ENCODE measurements at places on chromosomes 13 and 19. TPM values are rescaled to one million over a fixed set of nuclear protein-coding genes. Genes with fewer than 3 reads are reported as not detected.

DNA sequence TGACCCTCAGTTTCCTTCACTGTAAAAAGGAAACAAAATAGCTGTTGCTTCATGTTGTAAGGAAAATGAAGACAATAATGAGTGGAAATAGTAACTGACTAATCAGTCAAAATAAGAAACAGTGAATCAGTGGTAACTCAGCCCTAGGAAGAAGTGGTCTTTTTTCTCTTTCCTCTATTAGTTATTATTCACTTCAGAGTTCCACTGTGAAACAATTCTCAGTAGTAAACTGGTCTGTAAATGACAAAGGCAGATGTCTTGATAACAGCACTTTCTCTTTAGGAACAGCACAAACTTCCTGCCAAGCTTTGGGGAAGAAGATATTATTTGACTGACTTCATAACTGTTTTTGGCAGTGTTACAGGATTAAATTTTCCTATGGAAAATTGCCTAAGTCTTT, 600.5 kb upstream of the KLHL1 start:
- no peak overlapping the region for H3K4me3 ChIP-seq
- peaks cover 19% of the 10 kb centered on the region for H3K27me3 ChIP-seq
- DNase-seq, result no peak
- no peaks in the 10 kb centered on the region for H3K4me1 ChIP-seq
- no peaks in the 10 kb centered on the region for H3K36me3 ChIP-seq

DNA sequence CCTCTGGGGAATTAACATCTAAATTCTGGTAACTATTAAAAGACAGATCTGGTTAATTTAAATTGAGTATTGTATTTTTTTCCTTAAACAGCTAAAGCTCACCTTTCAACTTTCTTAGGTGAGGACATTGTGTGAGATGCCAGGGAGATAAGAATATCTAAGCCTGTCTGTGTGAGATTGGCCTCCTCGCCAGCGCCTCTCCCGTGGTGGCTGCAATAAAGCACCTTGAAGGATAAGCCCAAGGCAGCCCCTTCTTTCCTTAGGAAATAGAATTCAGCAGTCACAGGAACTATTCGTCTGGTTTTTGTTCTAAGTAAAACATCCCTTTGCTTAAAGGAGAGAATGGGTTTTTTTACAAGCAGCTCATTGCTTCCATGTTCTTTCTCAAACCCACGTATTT, 24.6 kb downstream of the NAXD start:
- no peaks in the 10 kb centered on the region for H3K27me3 ChIP-seq
- no peak overlapping the region for H3K27ac ChIP-seq
- no peak for DNase-seq
- peaks cover 51% of the 10 kb centered on the region for H3K36me3 ChIP-seq
- H3K4me3 ChIP-seq, result no peak overlapping the region
- H3K4me1 ChIP-seq, result peaks cover 4% of the 10 kb centered on the region

- no peaks in the 10 kb centered on the region for H3K36me3 ChIP-seq
- H3K27me3 ChIP-seq, result peaks cover 13% of the 10 kb centered on the region
- DNase-seq, result no peak
- H3K27ac ChIP-seq, result no peak overlapping the region
- no peak overlapping the region for H3K4me3 ChIP-seq
Observed at GRCh38 chr13:46160471-46161066, 21.4 kb downstream of the LCP1 start.

DNA sequence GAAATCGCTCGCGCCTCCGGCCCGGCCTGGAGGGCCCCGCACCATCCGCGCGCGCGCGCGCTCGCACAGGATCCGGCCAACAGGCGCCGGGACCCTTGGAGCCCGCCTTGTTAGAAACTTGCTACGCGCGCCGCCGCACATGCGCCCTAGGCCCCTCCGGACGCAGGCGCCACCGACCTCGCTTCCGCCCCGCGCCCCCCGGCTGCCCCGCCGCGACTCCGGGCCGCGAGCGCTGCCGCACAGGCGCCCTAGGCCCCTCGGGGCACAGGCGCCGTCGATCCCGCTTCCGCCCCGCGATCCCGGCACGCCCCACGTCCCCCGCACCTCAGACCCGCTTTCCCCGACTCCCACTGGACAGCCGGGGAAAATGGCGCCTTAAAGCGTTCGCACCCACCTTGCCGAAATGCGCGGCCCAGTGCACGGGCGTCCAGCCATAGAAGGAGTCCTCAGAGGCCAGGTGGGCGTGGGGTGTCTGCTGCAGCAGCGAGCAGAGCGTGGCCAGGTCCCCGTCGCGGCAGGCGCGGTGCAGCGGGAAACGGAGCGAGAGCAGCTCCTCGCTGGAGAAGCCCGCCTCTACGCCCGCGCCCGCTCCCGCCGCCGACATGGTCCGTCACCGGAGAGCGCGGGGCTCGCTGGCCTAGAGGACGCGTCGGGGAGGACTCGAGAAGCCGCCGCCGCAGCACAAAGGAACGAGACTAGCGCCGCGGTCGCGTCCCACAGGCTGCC, 375 bp downstream of the ANKRD10 start:
- peaks cover 54% of the 10 kb centered on the region for H3K4me1 ChIP-seq
- peak overlapping the region; percentile 85 for H3K27ac ChIP-seq

IZUMO4 gene
- total RNA-seq, result 4.8 TPM

NLRP5 gene
- total RNA-seq, result not detected

CBY2 gene
- not detected for total RNA-seq

DNA sequence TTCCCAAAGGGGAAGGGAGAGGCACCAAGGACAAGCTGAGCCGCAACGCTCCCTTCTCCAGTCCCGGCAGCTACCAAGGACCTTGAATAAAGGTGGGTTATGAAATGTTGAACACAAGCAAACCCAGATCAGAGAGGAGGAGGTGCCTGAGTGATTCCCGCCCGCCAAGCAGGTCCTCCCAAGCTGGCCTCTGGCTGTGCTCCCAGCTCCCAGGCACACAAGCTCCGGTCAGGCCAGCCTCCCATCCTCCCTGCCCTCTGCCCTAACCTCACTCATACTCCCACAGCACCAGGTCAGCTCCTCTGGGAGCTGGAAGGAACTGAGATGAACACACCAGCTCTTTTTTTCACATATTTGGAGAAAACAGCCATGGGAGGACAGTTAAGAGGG, 3.7 kb downstream of the NAPA start:
- no peak overlapping the region for H3K4me3 ChIP-seq
- H3K36me3 ChIP-seq, result peaks cover 6% of the 10 kb centered on the region
- DNase-seq, result no peak
- no peaks in the 10 kb centered on the region for H3K27me3 ChIP-seq

- H3K36me3 ChIP-seq, result peaks cover 1% of the 10 kb centered on the region
- no peak overlapping the region for H3K27ac ChIP-seq
- DNase-seq, result no peak
- no peak overlapping the region for H3K4me3 ChIP-seq
Observed at GRCh38 chr19:46036744-46037128, 4.1 kb downstream of the IGFL4 start.

- DNase-seq, result no peak
- H3K27me3 ChIP-seq, result no peaks in the 10 kb centered on the region
- H3K27ac ChIP-seq, result no peak overlapping the region
- H3K36me3 ChIP-seq, result peaks cover 3% of the 10 kb centered on the region
Observed at GRCh38 chr19:4035582-4035981, 28.0 kb downstream of the PIAS4 start.

GRCh38 chr13:64397701-64398100, 2832.4 kb downstream of the PCDH9 start:
- H3K27me3 ChIP-seq, result no peaks in the 10 kb centered on the region
- peak overlapping the region; percentile 23 for H3K27ac ChIP-seq
- DNase-seq, result no peak
- no peaks in the 10 kb centered on the region for H3K36me3 ChIP-seq
- peaks cover 14% of the 10 kb centered on the region for H3K4me1 ChIP-seq

- peaks cover 8% of the 10 kb centered on the region for H3K4me1 ChIP-seq
- no peak overlapping the region for H3K27ac ChIP-seq
- H3K27me3 ChIP-seq, result no peaks in the 10 kb centered on the region
- no peak for DNase-seq
- no peak overlapping the region for H3K4me3 ChIP-seq
Observed at GRCh38 chr19:4232614-4233281, 3.4 kb downstream of the EBI3 start.

GRCh38 chr13:80141123-80141849, 199.6 kb downstream of the SPRY2 start:
- no peak for DNase-seq
- H3K36me3 ChIP-seq, result no peaks in the 10 kb centered on the region
- H3K27me3 ChIP-seq, result no peaks in the 10 kb centered on the region
- peak overlapping the region; percentile 74 for H3K27ac ChIP-seq
- H3K4me3 ChIP-seq, result no peak overlapping the region

- H3K36me3 ChIP-seq, result no peaks in the 10 kb centered on the region
- no peak for DNase-seq
- no peak overlapping the region for H3K27ac ChIP-seq
- peaks cover 2% of the 10 kb centered on the region for H3K27me3 ChIP-seq
- peaks cover 6% of the 10 kb centered on the region for H3K4me1 ChIP-seq
- H3K4me3 ChIP-seq, result no peak overlapping the region
Observed at GRCh38 chr13:51995677-51996551, 15.3 kb downstream of the ATP7B start.

DNA sequence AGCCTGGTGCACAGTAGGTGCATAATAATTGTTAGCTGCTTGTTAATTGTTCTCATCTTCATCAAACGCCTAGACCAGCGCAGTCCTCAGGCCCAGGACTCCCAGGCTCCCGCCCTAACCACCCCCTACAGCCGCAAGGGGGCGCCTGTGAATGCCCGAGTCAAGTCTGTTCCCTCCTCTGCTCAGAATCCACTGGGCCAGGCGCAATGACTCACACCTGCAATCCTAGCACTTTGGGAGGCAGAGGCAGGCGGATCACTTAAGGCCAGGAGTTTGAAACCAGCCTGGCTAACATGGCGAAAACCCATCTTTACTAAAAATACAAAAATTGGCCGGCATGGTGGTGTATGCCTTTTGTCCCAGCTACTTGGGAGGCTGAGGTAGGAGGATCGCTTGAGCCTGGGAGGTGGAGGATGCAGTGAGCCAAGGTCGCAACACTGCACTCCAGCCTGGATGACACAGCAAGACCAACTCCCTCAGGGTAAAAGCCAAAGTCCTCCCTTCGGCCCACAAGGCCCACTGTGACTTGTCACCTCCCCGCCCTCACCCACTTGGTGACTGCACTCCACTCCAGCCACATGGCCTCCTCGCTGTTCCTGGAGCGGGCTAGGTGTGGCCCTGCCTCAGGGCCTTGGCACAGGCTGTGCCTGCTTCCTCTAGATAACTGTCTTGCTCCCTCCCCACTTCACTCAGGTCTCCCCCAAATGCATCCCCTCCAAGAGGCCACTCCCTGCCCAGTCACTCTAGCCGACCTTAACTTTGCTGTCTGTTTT, 9.1 kb downstream of the ZNF653 start:
- H3K36me3 ChIP-seq, result peaks cover 4% of the 10 kb centered on the region
- DNase-seq, result peak; percentile 91
- H3K4me3 ChIP-seq, result no peak overlapping the region
- no peak overlapping the region for H3K27ac ChIP-seq

- no peak overlapping the region for H3K4me3 ChIP-seq
- H3K27ac ChIP-seq, result no peak overlapping the region
- peaks cover 10% of the 10 kb centered on the region for H3K4me1 ChIP-seq
- peaks cover 26% of the 10 kb centered on the region for H3K27me3 ChIP-seq
- DNase-seq, result no peak
Observed at GRCh38 chr19:17797424-17798201, 2.7 kb downstream of the B3GNT3 start.

DNA sequence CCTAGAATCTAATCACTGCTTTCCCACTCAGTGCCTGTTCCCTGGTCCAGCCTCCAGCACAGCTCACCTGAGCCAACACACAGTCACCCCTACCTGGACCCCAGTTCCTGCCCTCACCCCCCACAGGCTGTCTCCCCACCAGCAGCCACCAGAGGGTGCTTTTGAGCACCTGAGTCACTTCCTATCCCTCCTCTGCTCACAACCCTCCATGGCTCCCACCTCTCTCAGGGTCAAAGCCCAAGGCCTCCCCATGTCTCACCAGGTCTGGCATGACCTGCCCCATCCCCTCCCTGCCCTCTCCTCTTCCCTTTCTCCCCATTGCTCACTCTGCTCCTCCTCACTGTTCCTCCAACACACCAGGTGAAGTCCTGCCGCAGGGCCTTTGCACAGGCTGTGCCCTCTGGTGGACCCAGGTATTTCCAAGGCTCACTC, 7.1 kb upstream of the DPP9 start:
- H3K4me3 ChIP-seq, result no peak overlapping the region
- DNase-seq, result no peak
- H3K27me3 ChIP-seq, result peaks cover 10% of the 10 kb centered on the region
- no peaks in the 10 kb centered on the region for H3K36me3 ChIP-seq
- peaks cover 4% of the 10 kb centered on the region for H3K4me1 ChIP-seq

DNA sequence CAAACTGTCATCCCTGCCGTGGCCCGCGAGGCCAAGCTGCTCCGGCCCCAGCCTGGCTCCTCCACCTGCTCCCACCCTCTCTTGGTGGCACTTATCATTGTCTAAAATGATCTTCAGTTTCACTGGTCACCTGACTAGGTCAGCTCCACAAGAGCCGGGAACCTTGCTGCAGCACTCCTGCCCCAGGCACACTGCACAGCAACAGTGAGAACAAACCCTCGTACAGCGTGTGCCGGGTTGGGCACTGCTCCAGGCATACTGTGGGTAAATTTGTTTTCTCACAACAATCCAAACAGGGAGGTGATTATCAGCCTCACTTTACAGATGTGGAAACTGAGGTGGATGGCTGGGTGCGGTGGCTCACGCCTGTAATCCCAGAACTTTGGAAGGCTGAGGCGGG, 8.9 kb downstream of the DEDD2 start:
- H3K27me3 ChIP-seq, result no peaks in the 10 kb centered on the region
- H3K4me1 ChIP-seq, result peaks cover 18% of the 10 kb centered on the region
- no peak overlapping the region for H3K27ac ChIP-seq
- peaks cover 41% of the 10 kb centered on the region for H3K36me3 ChIP-seq
- no peak for DNase-seq

- no peak for DNase-seq
- no peak overlapping the region for H3K4me3 ChIP-seq
- no peaks in the 10 kb centered on the region for H3K4me1 ChIP-seq
- H3K27me3 ChIP-seq, result no peaks in the 10 kb centered on the region
- no peaks in the 10 kb centered on the region for H3K36me3 ChIP-seq
- no peak overlapping the region for H3K27ac ChIP-seq
Observed at GRCh38 chr13:20431080-20431479, 94.6 kb downstream of the CRYL1 start.

DNA sequence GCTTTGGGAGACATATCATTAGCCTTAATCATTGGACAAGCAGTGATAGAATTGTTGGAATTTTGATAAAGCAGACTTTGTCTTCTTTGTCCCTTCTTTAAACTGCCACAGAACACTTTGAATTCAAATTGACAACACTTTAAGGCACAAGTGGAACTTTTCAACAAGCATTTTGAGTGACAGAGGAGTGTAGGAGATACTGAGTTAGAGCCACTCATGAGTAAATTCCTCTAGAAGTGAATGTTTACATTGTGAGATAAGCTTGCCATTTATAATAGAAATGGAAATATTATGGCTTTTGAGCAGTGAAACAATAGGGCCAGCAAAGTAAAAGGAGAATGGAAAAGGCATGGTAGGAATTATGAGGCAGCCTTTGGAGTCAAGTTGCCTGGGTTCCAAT, 515.8 kb downstream of the SLITRK6 start:
- no peaks in the 10 kb centered on the region for H3K36me3 ChIP-seq
- peaks cover 42% of the 10 kb centered on the region for H3K4me1 ChIP-seq
- H3K27me3 ChIP-seq, result no peaks in the 10 kb centered on the region
- peak overlapping the region; percentile 92 for H3K27ac ChIP-seq
- H3K4me3 ChIP-seq, result no peak overlapping the region

C19orf38 gene
- total RNA-seq, result 0.27 TPM

ZNF837 gene
- 2.5 TPM for total RNA-seq

Data from osteocyte (in vitro differentiated cells).